ENCODE measurements at places on chromosomes 3 and 15.
A peak's percentile ranks its signal among the peaks of the same experiment; 100 is the strongest.

DNA sequence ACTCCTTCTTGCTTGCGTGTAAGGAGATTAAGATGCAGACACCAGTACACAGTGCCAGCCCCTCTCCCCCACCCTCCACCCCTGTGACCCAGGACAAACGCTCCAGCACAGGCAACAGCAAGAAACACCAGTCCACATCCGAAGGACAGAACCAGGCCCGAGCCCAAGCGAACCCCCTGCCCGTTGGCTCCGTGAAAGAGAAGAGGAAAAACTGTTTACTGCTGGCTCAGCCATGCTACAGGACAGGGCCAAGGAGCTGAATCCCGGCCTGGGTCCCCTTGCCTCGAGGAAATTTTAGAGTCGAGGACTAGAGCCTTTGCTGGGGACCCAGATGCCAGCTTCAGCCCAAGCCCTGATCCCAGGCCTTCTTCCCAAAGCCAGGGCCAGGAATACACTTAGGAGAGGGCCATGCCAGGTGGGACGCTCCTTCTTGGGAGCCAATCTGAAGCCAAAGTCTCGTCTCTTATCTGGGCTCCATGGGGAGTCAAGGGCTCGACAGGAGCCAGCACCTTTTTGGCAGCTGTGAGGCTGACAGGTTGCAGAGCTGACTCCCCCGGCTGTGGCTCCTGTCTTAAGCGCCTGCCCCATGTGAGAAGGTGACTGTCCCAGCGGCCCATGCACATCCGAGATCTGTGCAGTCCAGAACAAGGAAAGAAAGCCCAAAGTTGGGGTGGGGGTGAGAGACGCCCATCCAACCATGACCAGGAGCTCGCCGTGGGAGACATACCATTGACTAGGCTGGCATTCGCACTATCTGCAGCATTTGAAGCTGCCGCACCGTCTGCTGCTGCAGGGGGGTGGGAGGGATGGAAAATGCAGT is 63.8 kb upstream of the SEC13 start:
- DNase-seq: no peak

- peak; percentile 80 for DNase-seq
These were observed 22.4 kb downstream of the CIAO2A start for GRCh38 chr15:64070965-64071851.

GRCh38 chr3:156161172-156161571 is 40.8 kb downstream of the KCNAB1 start:
- DNase-seq: no peak

- DNase-seq: no peak
These were observed 267.6 kb upstream of the MDFIC2 start for GRCh38 chr3:70580021-70580420.

GRCh38 chr3:169250000-169250399 is 413.5 kb downstream of the MECOM start:
- no peak for DNase-seq

- DNase-seq: no peak
These were observed 189.4 kb upstream of the CD96 start for GRCh38 chr3:111352585-111352984.

DNA sequence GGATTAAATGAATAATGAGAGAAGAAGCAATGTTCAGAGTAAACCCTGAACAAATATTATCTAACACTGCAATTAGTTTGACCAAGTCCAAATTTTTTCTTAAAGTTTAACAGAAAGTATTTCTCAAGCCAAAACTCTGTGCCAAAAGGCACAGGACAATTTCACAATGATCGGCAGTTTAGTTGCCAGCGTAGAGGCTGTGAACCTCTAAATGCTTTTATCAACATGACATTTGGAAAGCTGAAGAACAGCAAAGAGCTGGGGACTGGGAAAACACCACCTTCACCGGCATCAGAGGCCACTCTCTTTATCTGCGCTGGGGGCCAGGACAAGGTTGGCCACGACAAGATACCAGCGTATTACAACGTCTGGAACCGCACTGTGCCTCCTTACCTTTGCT is 125.6 kb downstream of the ADAMTS17 start:
- peak; percentile 66 for DNase-seq

- DNase-seq: no peak
These were observed at the start of gene RLBP1 for GRCh38 chr15:89221543-89221942. RLBP1 (minus strand) TSS chr15:89221579; CDS start chr15:89218975, 2,604 bp downstream.

DNA sequence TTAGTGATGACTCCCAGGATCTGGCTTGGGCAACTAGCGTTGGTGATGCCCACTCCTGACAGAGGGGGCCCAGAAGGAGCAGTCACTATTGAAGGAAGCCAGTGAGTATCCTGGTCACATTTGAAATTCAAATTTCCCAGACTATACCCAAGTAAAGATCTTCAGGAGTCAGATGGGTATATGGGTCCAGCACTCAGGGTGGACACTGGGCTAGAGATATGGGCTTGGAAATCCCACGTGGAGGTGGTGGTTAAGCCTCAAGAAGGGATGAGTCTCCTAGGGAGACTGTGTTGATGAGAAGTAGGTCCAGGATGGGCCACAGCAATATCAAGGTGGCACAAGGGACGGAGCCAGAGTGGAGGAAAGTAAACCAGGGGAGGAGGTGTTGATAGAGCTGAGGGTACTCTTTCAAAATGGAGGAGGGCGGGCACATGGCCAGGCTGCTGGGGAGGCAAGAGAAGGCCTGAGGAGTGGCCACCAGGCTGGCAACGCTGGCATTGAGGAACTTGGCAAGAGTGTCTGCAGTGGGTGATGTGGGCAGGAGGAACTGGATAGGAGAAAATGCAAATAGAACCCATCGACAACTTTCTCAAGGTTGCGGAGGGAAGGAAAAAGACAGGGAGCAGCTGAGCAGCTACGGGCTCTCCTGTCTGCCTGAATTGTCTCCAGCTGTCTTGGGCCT is 3.7 kb upstream of the SLCO2A1 start:
- no peak for DNase-seq

DNA sequence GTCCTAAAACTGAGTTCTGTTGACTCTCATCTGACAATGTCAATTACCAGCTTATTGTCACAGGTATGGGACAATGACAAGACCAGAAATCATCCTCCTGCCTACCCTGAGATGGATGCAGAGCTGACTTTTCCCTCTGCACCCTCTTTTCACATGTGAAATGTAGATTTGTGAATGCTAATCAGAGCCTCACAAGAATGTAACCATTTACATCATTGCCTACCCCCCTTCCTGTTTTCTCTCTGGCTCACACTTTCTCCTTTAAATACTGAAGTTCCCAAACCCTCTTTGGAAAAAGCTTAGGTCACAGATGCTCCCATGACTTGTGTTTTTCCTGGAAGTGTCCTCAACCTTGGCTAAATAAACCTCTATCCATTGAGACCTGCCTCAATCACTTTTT is 228.2 kb downstream of the MYRIP start:
- DNase-seq: no peak

DNA sequence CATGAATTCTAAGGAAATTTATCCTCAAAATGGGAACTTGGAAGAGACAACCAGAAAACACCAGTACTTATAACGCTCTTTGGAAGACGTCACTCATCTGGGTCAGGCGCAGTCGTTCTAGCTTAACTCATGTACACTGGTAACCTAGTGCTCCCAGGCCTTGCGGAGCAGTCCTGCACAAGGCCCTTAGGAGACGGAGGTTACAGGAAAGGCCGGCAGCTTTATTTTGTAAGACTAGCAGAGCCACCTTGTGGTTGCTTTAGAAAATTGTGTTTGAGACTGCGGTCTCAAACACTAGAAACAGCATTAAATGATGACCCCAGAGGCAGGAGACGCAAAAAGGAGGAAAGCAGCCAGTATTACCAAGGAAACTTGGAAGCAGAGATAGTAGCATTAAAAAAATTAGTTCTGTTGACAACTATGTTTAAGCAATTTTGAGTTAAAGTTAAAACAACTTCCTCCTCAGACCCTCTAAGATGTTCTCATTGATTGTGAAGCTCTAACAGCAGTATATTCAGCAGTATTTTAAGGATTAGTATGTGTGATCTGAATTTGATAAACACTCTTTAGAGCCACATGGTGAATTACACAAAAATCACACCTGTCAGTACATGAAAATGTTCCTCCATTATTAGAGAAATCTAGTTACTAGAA is 141.9 kb upstream of the C2CD4B start:
- DNase-seq: peak; percentile 73

DNA sequence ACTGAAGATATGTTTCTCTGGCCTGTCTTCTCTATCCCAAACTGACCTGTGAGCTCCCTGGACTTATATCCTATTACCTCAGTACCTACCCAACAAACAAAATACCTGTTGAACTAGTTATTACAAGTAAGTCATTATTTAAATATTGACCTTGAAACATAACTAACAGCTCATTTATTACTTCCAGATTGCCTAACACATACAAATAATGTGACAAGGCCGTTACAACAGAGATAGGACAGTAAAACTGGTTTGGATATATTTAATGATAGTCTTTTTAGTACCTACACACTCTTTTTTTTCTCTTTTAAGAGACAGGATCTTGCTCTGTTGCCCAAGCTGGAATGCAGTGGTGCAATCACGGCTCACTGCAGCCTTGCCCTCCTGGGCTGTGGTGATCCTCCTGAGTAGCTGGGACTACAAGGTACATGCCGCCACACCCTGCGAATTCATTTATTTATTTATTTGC is 145.0 kb downstream of the ADAM10 start:
- peak; percentile 36 for DNase-seq

DNA sequence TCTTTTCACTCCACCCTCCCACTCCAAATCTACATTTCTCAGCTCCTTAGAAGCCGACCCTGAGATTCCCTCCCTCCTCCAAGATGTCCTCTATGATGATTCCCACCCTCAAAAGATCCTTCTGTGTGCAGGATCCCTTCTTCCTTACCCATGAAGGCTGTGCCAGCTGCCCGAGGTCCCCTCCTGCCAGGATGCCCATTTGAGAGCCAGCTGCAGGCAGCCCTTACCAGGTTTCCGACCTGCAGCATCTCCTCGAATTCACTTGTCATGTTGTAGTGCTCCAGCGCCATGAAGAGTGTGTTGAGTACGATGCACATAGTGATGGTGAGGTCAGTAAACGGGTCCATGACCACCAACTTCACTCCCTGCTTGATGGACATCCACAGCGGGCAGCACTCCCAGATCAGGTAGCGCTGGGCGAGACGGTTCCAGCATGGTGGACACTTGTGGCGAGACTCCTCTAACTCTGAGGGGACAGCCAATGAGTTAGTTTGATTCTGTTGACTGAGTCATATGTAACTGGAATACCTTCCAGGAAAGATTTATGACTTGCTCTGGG is 51.9 kb downstream of the SCN5A start:
- DNase-seq: no peak

DNA sequence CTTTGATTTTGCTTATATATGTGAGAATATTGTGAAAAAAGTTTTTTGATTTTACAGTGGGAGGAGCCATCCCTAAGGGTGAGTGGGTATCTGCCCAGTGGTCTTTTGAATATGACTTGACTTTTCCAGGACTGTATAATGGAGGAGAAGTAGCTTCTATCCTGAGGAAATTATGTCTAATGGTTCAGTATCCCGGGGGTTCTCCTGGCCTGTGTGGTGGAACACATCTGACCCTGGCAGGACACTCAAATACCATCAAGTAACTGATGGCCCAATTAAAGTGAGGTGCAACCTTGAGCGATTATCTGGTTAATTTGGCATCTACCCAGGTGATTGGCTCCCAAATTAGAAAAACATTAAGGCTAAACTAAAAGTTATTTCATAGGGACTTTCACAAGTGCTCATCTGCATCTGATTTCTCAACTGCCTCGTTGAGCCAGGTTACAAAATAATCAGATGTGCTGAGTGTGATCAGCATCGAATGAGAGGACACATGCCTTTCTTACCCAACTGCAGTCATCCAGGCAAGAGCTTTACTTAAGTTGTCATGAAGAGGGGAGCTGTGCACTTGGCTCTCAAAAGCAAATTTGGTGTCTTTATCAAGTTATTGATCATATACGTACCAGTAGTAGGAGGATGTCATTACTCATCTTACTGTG is 201.4 kb downstream of the IL5RA start:
- no peak for DNase-seq

DNA sequence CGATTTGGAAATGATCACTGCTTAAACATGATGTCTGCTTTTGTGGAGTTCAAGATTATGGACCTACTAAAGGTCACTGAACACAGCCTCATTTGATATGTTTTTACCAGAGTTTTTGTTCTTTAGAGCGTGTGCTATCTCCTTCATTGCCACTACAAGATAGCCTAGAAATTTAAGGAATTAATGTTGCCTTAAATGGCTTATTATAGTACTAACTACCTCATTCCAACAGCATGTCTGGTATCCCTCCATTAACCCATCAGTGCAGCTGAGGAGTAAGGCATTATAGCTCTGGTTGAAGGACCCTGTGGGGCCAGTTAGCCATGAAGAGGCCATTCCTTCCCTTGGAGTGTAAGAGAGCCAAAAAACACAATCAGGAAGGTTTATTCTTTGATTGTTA is 2.3 kb upstream of the FAM43A start:
- no peak for DNase-seq

- no peak for DNase-seq
These were observed 304.8 kb upstream of the CTDSPL start for GRCh38 chr3:37556789-37557301.

GRCh38 chr3:128555098-128555825 is 62.3 kb upstream of the GATA2 start:
- DNase-seq: peak; percentile 28

- DNase-seq: no peak
These were observed 317.1 kb downstream of the MEX3B start for GRCh38 chr15:81728726-81729125.

GRCh38 chr15:56608140-56608778 is 125.0 kb downstream of the ZNF280D start:
- no peak for DNase-seq

DNA sequence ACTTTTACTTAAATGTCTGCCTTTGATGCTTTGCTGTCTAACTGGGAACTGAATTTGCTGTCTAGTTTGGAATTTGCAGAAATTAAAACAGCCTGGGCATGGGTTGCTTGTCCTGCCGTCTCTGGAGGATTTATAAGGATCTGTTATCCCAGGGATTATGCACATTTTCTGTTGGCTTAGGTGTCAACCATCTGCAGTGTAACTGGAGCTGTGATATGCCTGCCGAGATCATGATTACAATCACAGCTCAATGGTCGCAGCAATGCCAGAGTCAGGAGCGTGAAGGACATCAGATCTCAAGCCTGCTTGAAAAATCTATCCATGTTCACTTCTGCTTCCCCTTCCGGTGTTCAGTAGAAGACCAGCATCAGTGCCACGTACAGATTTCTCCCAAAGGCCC is 41.8 kb upstream of the SETMAR start:
- DNase-seq: no peak

- no peak for DNase-seq
These were observed 42.3 kb upstream of the ZNF280D start for GRCh38 chr15:56775641-56776040.

DNA sequence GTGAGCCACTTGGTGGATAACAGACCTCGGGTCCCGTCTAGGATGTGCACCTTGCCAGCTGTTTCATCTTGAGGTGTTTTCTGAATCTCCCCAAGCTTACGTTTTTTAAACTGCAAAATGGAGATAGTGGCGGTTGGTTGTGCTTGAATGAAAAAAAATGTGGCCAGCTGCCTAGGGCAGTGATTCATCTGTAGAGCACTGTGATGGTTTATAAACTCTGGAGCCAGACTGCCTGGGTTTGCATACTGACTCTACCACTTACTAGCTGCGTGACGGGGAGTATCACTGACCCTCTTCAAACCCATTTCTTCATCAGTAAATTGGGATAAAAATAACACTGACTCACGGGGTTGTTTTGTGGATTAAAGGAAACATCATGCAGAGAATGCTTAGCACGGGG is 159.1 kb downstream of the CHL1 start:
- DNase-seq: no peak
